Airway epithelial cell (primary cell): ENCODE measurements at places on chromosomes 3 and 15. TPM values are rescaled to one million over a fixed set of nuclear protein-coding genes. Genes with fewer than 3 reads are reported as not detected.

Gene TMEM44
- 8.1 and 9.5 TPM in 2 replicates for total RNA-seq

Gene CALML4
- total RNA-seq = 0.84 and 0.85 TPM in 2 replicates

Gene OSBPL10
- total RNA-seq = 19.3 and 90.0 TPM in 2 replicates

Gene FGF7
- 0.14 TPM in 2 replicates for total RNA-seq

Gene ST8SIA2
- total RNA-seq = not detected in 2 replicates

Gene GASK1A
- total RNA-seq = 0.07 and 0.98 TPM in 2 replicates

Gene ACY1
- 109 and 115 TPM in 2 replicates for total RNA-seq

Gene ISLR
- not detected in 2 replicates for total RNA-seq

Gene PDZRN3
- 2.3 and 4.3 TPM in 2 replicates for total RNA-seq

Gene QRICH1
- total RNA-seq = 47.2 and 67.1 TPM in 2 replicates

Gene SPESP1
- total RNA-seq = 4.7 and 5.0 TPM in 2 replicates

Gene SLC51A
- 0.14 TPM in 1 of 2 replicates, not detected in the other for total RNA-seq

Gene EXD1
- total RNA-seq = 0.28 TPM in 1 of 2 replicates, not detected in the other

Gene SCAANT1
- total RNA-seq = not detected in 2 replicates

Gene DLL4
- total RNA-seq = 0.35 TPM in 1 of 2 replicates, not detected in the other

Gene MITF
- 5.3 and 7.9 TPM in 2 replicates for total RNA-seq

Gene KCTD6
- 6.2 and 8.2 TPM in 2 replicates for total RNA-seq

Gene MED12L
- total RNA-seq = 0.05 and 0.07 TPM in 2 replicates

Gene LRRC31
- total RNA-seq = not detected in 2 replicates

Gene ISLR2
- not detected in 2 replicates for total RNA-seq

Gene DAZL
- not detected in 2 replicates for total RNA-seq

Gene LSMEM2
- not detected in 2 replicates for total RNA-seq

Gene FBN1
- 2.9 and 3.5 TPM in 2 replicates for total RNA-seq

Gene NRG4
- 0.09 TPM in 1 of 2 replicates, not detected in the other for total RNA-seq

Gene SPATA12
- not detected in 2 replicates for total RNA-seq

Gene FEZF2
- total RNA-seq = not detected in 2 replicates

Gene U2SURP
- total RNA-seq = 48.9 and 53.2 TPM in 2 replicates

Gene CXCR6
- total RNA-seq = not detected in 2 replicates

Gene ERICH6
- 0.05 TPM in 1 of 2 replicates, not detected in the other for total RNA-seq

Gene RPS17
- total RNA-seq = 4,407 and 4,635 TPM in 2 replicates

Gene AP3B2
- total RNA-seq = 1.1 TPM in 1 of 2 replicates, not detected in the other

Gene POPDC2
- total RNA-seq = 0.14 and 0.65 TPM in 2 replicates

Gene DCBLD2
- 74.5 and 86.6 TPM in 2 replicates for total RNA-seq

Gene HRG
- not detected in 2 replicates for total RNA-seq

Gene FBXL2
- total RNA-seq = 10.0 and 11.6 TPM in 2 replicates

Gene CPNE9
- total RNA-seq = not detected in 2 replicates

Gene WDR93
- not detected in 2 replicates for total RNA-seq

Gene SV2B
- total RNA-seq = not detected in 2 replicates

Gene CPA3
- total RNA-seq = not detected in 2 replicates

Gene PLCH1
- 0.23 and 0.49 TPM in 2 replicates for total RNA-seq

Gene C3orf33
- 2.8 and 3.0 TPM in 2 replicates for total RNA-seq

Gene CELF6
- total RNA-seq = 0.35 TPM in 1 of 2 replicates, not detected in the other

Gene IQCH
- total RNA-seq = 1.6 and 2.6 TPM in 2 replicates

Gene CYP11A1
- 0.70 TPM in 1 of 2 replicates, not detected in the other for total RNA-seq

Gene STRIT1
- total RNA-seq = not detected in 2 replicates
